ENCODE measurements at places on chromosomes 7 and 10. TPM values are rescaled to one million over a fixed set of nuclear protein-coding genes. Genes with fewer than 3 reads are reported as not detected.

The EIF4EBP2 gene
- total RNA-seq, result 43.2 TPM

The SHTN1 gene
- 2.2 TPM for total RNA-seq

The SFR1 gene
- 8.2 TPM for total RNA-seq

GRCh38 chr10:97608991-97609561, 19.6 kb downstream of the C10orf62 start:
- DNase-seq, result no peak

- DNase-seq, result no peak
Observed at GRCh38 chr7:84800846-84801245, 386.0 kb downstream of the SEMA3D start.

DNA sequence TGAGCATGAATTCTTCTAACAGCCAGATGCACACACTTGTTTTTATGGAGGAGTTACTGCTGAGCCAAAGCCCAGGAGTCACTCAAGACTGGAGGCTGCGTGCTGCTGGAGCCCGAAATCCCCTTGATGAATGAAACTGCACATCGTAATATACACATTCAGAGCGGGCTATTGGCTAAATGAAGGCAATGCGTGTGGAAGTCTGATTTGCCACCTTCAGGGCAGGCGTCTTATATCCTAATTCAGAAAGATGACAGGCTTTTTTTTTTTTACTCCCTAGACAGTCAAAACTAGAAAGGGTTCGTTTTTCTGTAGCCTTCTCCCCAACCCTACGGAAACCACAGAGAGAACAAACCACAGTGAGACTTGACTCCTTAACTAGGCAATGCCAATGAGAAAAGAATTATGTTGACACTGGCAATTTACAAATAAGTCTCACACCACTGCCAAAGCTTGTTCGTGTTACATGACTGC, 227.2 kb upstream of the KLF14 start:
- DNase-seq, result peak; percentile 73

All from fibroblast of villous mesenchyme (primary cell).